ENCODE measurements at places on chromosomes 13 and 19.

- DNase-seq, result no peak
Observed at GRCh38 chr13:108594153-108594552, 35.3 kb upstream of the MYO16 start.

DNA sequence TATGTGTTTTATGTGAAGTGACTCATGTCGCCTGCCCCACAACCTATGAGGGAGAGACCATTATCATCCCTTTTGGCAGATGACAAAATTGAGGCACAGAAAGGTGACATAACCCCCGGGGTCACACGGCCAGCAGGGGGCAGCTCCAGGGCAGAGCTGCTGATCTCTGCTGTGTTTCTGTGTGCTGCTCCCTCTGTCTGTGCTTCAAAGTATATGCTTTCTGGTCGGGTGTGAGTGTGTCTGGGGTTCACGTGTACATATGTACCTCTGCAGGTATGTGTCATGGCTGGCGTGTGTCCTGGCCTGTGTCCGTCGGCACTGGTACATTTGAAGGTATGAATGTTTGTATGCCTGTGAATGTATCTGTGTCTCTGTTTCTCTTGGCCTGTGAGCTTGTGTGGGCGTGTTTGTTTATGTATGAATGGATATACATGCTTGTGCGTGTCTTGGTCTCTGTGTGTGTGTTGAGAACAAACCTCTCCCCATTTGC, 7.1 kb downstream of the LIPE start:
- DNase-seq, result peak; percentile 72

GRCh38 chr19:3184847-3185460, 776 bp upstream of the NCLN start:
- peak; percentile 59 for DNase-seq

GRCh38 chr13:78875792-78876580, 217.0 kb upstream of the OBI1 start:
- DNase-seq, result no peak

DNA sequence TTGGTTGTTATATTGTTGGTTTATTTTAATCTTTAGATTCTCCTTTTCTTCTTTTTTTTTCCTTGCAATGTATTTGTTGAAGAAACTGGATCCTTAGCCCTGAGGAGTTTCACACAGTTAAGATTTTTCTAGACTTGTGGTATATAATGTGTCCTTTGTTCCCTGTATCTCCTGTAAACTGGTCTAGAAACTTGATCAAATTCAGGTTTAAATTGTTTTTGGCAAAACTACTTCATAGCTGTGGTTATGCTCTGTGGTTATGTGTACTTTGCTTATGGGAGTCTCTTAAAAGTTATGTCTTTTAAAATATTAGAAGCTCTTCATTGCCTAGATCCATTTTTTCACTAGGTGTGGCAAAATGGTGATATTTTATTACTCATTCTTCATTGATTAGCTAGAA, 3.7 kb upstream of the MTRF1 start:
- no peak for DNase-seq

DNA sequence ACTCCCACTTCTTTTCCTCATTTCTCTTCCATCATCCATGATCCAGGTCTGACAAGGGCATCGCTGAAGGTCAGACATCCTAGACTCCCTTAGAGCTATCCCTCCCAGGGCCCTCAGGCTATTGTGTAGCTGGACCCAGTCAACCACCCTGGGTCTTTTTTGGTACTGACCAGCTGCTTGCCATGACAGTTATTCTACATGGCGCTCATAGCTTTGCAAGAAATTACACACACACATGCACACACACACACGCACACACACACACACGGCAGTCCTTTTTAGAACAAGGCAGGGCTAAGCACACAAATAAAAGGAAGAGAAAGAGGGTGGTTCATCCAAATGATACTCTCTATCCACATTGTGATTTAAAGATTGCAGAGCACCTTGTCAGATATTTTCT, 18.3 kb downstream of the SIAH3 start:
- no peak for DNase-seq

- no peak for DNase-seq
Observed at GRCh38 chr19:45791744-45792469, 738 bp downstream of the DMWD start.

DNA sequence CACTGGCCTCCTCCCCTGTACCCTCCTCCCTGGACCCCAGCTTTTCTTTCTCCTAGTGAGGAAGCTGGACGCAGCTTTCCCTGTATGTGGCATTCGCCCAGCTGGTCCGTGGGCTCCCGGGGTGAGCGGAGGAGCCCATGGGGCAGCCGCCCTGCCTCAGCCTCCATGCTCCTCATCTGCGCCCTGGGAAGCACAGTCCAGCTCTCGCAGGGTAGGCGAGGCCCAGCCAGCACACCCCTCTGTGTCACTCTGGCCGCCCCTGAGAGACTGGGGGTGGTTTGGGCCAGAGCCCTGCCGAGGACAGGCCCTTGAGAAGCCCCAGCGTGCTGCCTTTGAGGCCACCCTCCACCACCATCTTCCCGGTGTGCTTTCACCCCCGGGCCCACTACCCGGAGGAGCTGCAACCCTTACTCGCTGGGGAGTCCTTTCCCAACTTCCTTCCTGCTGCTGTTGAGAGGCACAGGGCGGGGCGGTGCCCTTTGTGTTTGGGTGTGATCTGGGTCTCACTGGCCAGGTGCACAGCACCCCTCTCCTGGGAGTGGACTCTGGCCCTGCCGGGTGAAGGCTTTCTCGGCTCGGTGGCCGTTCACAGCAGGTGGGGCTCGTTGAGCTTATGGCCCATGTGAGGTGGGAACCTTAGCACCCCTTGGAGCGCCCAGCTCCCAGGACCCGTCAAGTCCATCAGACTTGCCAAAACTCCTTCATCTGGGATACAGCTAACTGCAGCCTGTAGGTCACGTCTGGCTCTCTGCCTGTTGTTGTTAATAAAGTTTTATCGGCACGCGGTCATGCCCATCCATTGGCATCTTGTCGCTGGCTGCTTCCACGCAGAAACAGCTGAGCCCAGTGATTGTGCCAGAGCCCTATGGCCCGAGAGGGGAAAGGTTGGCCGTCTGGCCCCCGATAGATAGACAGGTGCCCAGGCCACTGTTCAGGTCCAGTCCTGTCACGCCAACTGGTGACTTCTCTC, 3.2 kb downstream of the NCLN start:
- DNase-seq, result no peak

DNA sequence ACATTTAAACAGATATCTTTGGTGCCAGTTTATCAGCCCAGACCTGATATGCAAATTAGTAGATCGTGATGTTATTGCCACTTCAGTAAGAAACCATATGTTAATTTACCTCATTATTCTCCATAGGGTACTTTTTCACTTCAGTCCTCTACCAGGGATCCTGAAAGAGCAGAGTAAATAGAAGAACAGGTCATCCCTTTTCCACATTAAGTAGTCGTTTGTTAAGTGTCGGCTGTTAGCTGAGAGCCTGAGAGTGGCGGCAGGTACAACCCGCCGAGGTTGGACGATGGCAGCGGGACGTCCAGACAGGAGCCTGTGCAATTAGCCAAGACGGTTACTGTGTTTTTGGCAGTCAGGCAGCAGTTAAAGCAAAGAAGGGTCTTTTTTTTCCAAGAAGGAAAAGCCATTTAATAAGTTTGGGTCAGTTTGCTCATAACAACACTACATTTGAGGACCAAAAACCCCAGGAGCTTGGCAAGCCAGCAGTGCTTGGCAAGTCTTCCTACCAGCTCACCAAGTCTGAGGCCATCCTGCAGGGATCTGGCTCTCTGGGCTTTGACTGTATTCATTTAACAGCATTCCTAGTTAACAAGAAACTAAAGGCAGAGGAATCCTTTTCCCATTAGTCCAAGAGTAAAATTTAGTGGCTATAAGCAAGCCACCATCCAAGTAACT, 231.8 kb downstream of the SHISA2 start:
- DNase-seq, result no peak

DNA sequence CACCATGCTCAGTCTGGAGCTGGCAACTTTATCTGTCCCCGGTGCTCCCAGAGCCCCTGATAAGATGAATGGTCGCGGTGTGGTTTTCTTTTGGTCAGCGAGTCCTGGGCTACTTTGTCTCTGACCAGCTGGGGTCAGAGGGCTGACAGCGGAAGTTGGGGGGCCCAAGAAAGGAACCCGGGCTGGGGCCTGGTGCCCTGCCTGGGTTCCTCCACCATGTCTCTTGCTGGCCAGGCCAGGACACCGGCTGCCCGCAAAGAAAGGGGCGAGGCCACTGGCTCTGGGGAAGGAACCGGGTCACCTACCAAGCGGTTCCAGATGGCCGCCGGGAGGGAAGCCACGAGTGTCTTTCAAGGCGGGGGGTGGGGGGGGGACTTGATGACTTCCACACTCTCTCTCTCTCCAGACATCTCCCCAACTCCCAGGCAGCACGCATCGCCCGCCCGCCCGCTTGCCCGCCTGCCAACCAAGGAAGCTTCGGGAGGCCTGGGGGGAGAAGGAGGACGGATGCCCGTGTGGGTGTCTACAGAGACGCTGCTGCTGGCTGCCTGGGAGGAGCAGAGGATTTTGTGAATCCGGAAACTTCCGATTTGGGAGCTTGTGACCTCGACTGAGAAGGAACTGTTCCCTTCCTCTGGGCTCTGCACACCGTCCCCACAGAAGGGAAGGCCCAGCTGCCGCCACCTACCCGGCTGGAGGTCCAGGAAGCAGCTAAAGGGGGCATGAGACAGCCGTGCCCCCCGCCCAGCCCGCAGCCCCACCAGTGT, 1.1 kb downstream of the PIP5K1C start:
- DNase-seq, result no peak

GRCh38 chr19:41529484-41530183, 46.3 kb upstream of the CEACAM21 start:
- DNase-seq, result no peak

GRCh38 chr19:6489278-6490061, 7.9 kb upstream of the DENND1C start:
- DNase-seq, result no peak

DNA sequence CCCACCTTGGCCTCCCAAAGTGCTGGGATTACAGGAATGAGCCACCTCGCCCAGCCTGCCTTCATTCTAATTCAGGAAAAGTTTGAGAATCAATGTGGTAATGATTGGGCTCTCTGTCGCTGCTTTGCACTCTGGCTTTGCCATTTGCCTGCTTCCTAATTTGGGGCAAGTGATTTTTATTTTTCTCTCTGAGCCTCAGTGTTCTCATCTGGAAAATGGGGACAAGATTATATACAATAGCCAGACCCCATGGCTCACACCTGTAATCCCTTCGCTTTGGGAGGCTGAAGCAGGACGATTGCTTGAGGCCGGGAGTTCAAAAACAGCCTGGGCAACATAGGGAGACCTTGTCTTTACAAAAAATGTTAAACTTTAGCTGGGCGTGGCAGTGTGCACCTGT, 3.8 kb downstream of the RYR1 start:
- DNase-seq, result no peak

GRCh38 chr13:114130131-114130836, 2.1 kb downstream of the RASA3 start:
- no peak for DNase-seq

DNA sequence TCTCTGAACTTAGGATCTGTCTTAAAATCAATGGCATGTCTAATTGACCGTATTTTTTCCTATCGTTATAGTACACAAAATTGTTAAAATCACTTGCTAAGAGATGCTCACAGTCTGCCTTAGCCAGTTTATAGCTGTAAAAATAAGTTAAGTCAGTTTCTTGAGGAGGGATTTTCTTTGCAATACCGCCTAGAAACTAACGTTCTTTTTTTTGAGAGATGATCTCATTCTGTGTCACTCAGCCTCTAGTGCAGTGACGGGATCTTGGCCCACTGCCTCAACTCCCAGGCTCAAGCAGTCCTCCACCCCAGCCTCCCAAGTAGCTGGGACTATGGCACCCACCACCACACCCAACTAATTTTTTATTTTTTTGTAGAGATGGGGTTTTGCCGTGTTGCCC, 4.4 kb downstream of the CKAP2 start:
- DNase-seq, result no peak

- DNase-seq, result no peak
Observed at GRCh38 chr19:3066482-3067049, 4.3 kb upstream of the TLE5 start.

DNA sequence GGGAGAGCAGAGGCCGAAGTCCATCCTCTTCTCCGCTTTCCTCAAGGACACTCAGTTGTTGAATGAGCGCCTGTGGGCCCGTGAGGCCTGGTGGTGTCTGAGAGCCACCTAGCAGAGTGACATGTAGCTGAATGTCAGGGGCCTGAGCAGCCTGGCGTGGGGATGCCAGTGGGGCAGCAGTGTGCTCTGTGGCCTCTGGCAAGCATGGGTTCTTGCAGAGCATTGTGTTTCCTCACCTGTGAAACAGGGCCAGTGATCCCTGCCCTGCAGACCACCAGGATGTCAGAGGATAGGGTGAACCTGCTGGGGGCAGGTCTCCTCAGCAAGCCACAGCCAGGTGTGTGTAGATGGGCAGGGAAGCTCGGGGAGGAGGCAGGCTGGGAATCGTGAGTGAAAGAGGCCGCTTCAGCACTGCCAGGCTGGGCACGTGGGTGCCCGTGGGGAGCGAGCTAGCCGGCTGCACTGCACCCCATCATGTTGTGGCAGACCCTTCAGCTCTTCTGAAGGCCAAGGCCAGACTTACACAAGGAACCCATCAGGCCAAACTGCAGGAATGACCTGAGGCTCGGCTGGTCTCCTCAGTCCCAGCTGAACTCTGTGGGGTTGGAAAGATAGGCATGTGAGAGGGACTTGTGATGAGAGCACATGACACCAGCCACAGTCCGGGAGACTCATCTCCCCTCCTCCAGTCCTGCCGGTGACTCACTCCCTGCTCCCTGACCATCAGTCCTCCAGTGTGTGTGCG, 5.0 kb downstream of the PPP1R37 start:
- no peak for DNase-seq

DNA sequence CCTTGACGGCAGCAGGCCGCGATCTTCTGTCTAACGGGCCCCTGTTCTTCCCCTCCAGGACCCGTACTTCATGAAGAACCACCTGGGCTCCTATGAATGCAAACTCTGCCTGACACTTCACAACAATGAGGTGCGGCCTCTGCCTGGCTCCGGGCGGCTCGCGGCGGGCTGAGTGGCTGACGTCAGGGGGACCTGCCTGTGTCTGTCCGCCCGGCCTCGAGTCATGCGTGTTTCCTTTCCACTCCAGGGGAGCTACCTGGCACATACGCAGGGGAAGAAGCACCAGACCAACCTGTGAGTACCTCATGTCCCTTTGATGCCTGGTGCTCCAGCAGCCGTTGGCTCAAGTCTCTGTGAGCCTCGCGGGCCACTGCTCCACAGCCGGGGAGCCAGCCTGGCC, 4.6 kb upstream of the AMH start:
- DNase-seq, result no peak

GRCh38 chr19:651114-651818, 11.6 kb downstream of the FGF22 start:
- no peak for DNase-seq

DNA sequence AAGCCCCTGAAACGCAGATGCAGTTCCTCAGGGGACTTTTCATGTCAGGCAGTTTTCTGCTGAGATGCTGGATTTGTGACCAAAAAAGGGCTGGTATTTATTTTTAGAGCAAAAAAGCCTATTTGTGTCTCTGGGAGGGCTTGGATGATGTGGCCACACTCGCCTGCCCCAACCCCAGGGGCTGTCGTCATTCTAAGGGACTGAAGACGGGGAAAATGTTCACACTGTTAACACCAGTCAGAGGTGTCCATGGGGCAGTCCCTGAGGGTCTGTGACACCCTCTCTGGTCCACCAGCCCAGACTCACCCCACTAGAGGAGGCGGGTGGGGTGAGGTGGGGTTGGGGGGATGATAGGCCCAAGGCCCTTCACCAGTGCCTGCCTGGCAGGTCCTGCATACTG, 15.9 kb upstream of the EPHX3 start:
- no peak for DNase-seq

- DNase-seq, result no peak
Observed at GRCh38 chr19:50039968-50040367, 14.2 kb downstream of the ZNF473 start.

GRCh38 chr19:50861010-50861409, 6.3 kb downstream of the KLK3 start:
- DNase-seq, result no peak

- no peak for DNase-seq
Observed at GRCh38 chr13:80054806-80055205, 286.1 kb downstream of the SPRY2 start.

Measured in stimulated activated CD4-positive, alpha-beta T cell treated with anti-CD3 and anti-CD28 coated beads, Interleukin-4, amount 100 ng/mL, for 4 hours (primary cell).